ENCODE measurements at places on chromosomes 2 and 18.

DNA sequence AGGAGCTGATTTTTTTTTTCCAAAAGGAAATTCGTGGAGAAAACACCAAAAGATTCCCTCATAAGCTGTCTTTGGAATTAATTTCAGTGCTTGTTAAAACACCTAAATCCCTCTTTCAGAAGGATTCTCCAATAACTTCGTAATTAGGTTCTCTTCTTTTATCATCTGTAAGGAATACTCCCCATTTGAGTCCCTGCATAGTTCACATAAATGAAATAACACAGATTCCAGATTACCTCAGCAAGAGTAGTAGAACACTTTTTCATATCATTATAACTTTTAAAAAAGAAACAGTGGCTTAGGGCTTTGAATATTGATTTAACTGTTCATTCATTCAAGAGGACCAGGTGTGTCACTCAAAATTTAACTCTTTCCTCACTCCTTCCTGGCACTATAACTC, 55.5 kb downstream of the ARHGAP28 start:
- peak; percentile 43 for DNase-seq

- no peak for DNase-seq
Observed at GRCh38 chr2:172273910-172274571, 153.3 kb upstream of the ITGA6 start.

- no peak for DNase-seq
Observed at GRCh38 chr2:64656379-64656778, 2.7 kb upstream of the SERTAD2 start.

DNA sequence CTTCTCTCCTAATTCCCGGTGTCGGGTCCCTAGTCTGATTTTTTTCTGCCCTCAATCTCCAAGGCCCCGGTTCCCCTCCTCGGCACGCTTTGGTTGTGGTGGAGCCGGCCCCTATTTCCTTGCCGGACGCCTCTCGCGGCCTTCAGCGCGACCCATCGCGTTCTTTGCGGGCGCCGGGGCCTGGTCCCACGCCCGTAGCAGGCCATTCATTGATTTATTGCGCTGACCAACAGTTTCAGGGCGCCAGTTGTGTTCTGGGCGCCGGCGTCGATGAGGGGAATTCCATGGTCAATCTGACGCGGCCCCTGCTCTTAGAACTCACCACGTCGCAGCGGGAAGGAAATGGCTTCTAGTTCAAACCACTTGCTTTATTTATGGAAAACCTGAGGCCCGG, 396 bp downstream of the CNOT9 start:
- peak; percentile 35 for DNase-seq

DNA sequence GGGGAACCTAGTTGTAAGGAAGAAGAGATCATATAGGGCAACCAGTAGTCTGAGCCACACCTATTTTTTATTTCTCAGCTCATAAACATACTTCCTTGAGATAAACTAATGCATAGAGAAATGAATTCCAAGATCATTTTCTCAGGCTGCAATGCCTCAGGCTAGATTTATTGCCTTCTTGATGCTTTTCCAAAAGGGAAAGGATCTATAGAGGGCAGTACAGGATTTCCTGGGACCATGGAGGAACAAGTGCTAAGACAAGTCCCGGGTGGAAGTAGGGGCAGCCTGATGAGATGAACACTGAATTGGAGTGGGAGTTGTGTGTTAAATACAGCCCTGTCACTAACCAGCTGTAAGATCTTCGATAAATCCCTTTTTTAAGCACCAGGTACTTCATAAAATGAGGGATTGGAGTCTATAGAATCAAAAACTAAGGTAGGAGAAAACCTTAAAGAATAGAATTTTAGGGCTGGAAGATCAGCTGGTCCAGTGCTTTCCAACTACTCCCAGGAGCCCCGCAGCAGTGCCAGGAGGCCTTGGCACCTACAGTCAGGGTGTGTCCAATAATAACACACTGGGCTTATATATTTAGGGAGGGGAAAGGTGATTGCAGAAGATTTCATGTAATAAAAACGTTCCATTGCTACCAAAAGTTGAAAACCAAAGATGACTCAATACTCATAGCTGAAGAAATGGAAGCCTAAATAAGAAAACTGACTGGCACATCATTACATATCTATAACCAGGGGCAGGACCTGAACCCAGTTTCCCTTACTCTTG, 58.1 kb downstream of the SERTAD2 start:
- DNase-seq: peak; percentile 50

DNA sequence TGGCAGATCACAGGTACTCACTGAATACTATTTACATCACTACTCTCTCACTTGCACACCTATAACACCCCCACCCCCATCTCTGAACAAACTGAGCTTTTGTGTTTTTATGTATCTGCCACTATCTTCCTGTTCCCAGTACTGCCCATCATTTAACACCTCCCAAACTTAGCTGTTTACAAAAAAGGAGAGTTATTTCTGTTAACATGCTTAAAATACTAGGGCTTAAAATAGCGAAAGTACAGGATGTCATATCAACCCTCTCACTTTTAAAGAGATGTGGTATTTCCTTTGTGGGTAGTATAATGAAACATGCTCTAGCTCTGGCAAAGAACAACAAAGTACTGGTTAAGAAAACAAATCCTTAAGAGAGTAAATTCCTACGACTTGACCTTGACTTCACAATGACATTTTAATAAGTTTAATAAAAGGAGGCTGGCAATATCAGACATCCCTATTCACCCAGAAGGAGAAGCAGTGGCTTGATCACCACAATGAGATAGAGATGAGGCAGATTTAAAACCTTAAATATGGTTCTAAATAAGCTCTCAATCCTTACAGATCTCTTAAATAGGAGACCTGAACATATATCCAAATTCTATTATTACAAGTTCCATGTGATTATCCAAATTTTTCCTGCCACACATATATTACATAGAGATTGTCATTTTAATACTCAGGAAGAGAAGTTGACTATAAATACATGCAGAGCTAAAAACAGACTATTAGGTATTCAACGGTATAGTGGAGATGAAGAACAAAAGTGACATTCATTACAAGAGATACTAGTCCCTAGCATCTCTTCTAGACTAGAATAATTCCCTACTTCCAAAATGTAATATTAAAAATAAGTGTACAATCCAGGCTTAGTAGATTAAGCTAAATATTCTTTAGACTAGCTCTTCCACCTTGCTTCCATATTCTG, 36.9 kb downstream of the TRAK2 start:
- peak; percentile 47 for DNase-seq

- DNase-seq: no peak
Observed at GRCh38 chr18:5317186-5317585, 21.7 kb upstream of the ZBTB14 start.

DNA sequence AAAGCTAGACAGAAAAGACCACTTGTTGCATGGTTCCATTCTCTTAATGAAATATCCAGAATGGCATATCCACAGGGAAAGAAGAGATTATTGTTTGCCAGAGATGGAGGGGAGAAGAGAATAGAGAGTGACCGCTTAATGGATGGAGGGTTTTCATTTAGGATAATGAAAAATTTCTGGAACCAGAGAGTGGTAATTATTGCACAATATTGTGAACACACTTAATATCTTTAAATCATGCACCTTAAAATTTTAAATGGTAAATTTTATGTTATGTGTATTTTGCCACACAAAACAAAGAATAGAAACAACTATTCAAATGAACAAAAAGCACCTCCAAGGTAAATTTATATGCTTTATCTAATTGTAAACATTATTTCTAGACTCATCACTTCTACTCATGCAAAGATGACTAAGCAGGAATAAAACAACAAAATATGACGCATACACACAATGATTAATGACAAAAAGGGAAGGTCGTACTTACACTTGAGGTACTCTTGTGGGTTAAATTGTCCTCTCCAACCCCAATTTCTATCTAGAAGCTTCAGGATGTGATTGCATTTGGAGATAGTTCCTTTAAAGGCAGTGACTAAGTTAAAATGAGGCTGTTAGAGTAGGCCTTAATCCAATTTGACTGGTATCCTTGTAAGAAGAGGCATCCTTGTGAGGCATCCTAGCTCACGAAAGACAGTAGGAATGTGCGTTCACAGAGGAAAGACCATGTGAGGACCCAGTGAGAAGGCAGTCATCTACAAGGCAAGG, 18.7 kb upstream of the DHRS9 start:
- DNase-seq: no peak

GRCh38 chr2:117958186-117958585, 55.7 kb downstream of the CCDC93 start:
- peak; percentile 51 for DNase-seq

- DNase-seq: no peak
Observed at GRCh38 chr2:86027196-86027921, 78.3 kb downstream of the POLR1A start.

DNA sequence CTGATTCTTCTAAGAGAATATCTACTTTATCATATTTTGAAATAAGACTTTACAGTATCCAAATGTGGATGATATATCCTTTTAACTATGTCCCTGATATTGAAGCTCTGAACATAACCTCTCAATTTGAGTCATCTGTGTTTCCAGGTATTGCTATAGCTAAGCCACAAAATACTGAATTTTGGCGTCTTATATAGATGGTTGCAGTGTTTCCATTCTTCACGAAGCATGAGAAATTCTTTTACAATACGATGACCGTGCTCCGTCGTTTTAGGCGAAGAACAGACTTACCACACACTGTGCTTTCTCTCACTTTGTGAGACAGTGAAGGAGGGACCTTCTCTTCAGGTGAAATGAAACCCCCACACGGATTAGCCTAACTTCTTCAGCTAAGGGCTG, 45.3 kb downstream of the LRRFIP1 start:
- no peak for DNase-seq

DNA sequence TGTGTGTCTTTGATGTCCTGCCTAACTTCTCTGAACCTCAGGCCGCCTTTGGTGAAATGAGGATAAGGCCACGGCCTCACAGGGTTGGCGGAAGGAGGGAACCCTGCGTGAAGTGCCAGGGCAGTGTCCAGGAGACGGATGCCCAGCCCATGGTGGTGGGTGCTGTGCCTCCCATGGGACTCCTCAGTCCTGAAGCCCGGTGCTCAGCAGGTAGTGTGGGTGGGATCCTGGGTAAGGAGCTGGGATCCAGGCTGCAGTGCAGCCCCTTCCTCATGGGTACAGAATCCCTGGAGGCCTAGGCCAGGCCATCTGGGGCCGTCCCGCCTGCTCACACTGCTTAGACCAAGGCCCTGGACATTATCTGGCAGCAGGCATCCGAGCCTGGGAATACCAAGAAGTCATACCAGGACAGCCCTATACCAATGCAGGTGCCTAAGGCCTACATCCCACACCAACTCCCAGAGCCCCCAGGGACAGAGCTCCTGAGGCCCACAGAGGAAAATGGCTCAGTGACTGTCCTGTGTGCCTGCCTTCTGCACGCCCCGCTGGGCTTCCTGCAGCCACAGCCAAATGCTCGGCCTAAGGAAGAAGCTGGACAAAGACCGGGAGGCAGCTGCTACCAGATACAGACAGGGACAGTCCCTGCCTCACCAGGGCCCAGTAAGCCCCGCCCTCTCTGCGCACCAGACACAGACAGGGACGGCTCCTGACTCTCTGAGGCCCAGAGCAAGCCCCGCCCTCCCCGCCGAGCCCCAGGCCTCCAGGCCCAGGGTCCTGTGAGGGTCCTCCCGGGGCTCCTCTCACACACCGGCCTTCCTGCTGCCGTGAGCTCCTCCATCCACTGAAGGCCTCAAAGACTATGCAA, 78.0 kb downstream of the NDUFA10 start:
- DNase-seq: no peak

- DNase-seq: no peak
Observed at GRCh38 chr2:202909394-202910192, 1.9 kb downstream of the WDR12 start.

- no peak for DNase-seq
Observed at GRCh38 chr2:192971981-192972380, 777.2 kb upstream of the TMEFF2 start.

- DNase-seq: peak; percentile 83
Observed at GRCh38 chr2:242060212-242060835, 190.8 kb downstream of the RTP5 start.

GRCh38 chr18:9726175-9726574, 18.1 kb downstream of the RAB31 start:
- DNase-seq: no peak

DNA sequence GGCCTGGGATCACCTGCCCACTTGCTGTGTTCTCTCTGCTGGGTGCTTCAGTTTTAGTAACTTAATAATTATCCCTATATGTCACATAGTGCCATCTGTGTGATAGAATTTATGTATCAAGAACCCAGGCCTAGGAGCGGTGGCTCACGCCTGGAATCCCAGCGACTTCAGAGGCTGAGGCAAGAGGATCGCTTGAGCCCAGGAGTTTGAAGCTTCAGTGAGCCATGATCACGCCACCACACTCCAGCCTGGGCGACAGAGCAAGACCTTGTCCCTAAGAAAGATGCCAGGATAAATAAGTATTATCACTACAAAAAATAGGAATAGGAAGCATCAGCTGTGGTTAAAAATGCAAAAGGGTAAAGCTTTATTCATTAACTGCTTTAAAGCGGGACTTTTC, 240.8 kb downstream of the FAM210A start:
- no peak for DNase-seq

DNA sequence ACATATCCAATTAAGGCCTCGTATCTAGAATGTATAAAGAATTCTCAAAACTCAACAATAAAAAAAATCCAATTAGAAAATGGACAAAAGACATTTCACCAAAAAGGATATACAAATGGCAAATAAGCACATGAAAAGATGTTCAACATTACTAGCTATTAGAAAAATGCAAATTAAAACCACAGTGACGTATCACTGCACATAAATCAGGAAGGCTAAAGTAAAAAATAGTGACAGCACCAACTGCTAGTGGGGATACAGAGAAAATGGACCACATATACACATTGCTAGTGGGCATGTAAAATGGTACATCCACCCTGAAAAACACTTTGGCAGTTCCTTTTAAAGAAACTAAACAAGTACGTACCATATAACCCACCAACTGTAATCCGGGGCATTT, 59.7 kb downstream of the SMAD4 start:
- peak; percentile 38 for DNase-seq

DNA sequence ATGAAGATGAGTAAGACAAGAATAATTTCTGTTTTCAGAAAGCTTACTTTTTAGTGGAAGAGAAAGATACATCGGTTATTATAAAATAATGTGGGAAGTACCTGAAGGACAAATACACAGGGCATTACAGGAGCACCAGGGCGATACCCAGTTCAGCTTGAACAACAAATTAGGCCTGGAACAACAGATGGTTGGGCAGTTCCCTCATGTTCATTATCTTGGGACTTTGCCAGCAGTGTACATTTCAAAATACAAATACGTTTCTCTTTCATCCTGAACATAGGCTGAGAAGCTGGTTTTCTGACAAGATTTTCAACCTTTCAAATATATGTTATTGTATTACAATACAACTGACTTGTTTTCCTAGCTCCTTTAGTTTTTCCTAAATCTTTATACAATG, 79.6 kb downstream of the TGIF1 start:
- no peak for DNase-seq
